Neural progenitor cell (in vitro differentiated cells): ENCODE measurements at places on chromosomes 2 and 18. TPM values are rescaled to one million over a fixed set of nuclear protein-coding genes. Genes with fewer than 3 reads are reported as not detected.

DNA sequence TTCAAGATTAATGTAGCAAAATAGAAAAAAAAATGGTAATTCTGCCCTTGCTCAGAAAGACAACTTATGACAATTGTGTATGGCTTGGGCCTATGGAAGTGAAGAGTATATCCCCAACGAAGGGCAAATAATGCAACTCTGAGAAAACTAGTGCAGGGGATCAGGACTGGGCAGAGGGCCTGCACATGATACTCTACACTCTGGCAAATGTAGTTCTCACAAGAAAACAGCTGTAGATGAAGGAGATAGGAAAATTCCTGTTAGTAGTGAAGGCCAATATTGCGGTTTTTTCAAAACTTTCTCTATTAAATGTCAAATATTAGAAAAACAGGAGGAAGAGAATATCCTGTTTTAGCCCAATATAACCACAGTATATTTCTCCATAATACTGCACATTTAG, 77.8 kb downstream of the SCN9A start:
- DNase-seq: no peak

DNA sequence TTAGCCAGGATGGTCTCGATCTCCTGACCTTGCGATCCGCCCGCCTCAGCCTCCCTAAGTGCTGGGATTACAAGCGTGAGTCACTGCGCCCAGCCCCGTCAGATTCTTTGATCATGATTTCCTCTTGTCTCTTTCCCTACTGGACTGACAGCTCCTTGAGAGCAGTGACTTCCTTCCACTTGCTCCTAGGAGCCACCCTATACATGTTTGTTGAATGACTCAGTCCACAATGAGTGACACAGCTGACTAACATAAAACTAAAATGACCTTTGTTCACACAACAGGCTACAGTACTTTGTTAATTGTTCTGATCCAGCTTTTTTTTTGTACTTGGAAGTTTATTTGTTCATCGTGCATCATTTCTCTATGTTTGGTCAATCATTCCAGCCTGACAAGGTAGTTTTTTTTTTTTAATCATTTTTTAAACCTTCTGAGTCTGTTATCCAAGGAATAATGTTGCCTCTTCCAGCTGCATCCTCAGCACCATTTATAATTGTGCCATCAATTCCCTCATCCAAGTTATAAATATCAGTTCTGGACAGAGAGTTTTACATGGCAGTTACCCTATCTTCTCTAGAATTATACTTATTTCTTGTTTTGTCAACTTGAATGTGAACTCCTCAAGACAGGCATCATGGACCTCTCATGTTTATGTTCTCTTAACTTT, 42.9 kb upstream of the TUBA3E start:
- no peak for DNase-seq

SLC5A7 gene
- 0.03 and 0.04 TPM in 2 replicates for total RNA-seq

- DNase-seq: no peak
Measured at GRCh38 chr2:3634596-3635121, 23.3 kb upstream of the ALLC start.

- no peak for DNase-seq
Measured at GRCh38 chr2:150292807-150293206, 194.7 kb downstream of the RND3 start.

CAPN14 gene
- 0.04 and 0.19 TPM in 2 replicates for total RNA-seq

- peak; percentile 91 for DNase-seq
Measured at GRCh38 chr2:182866461-182867406, at the start of gene FRZB. Gene FRZB, minus strand, starts transcription at chr2:182866637. Its CDS starts 85 bp downstream, at chr2:182866552.

TUBA3E gene
- not detected in 2 replicates for total RNA-seq
